ENCODE measurements at places on chromosomes 4 and X.

GRCh38 chr4:94410678-94411206 is 41.0 kb upstream of the PDLIM5 start:
- no peak for DNase-seq

DNA sequence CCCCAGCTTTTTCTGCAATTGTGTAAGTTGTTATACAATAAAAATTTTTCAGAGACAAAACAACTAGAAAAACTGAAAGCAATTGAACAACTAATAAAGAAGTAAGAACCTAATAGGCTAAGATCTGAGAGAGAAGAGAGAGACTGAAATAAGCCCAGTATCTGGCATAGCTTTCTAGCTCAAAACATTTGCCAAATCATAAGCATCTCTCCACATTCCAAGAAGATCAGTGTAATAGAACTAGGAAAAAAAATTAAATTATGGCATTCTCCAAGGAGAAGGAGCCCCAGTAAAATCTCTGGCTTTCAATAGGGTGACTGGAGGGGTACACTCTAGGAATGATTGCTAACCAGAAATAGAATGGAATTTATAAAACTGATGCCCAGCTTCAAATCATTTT is 19.0 kb upstream of the PPP3CA start:
- DNase-seq = no peak

DNA sequence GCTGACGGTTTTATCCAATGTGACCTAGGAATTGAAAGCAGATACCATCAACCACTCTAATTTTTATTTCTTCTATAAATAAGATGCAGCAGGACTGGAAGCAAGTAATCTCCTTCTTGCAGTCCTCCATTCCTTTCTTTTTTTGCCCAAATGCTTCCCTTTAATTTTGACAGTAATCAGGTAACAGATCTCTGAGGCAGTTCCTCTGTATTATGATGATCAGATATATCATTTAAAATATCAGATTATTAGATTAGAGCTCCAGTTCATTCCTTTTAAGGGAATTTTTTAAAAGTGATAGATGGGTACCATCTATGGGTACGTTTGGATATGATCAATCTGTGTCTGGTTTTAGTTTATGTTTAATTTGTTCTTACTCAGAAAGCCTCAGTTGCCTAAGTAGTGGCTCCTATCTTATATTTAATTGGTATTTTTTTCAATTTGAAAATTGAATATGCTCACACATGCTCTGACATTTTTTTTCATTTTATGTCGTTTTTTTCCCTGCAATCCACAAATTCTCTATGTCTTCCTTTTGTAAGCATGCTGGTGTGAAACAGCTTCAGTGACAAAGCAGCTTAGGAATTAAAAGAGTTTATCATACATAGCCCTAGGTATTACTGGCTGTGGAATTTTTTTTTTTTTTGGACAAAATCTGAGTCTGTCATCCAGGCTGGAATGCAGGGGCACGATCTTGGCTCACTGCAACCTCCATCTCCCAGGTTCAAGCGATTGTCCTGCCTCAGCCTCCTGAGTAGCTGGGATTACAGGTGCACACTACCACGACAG is 73.7 kb upstream of the ANK2 start:
- DNase-seq = no peak

- no peak for DNase-seq
Observed at GRCh38 chr4:157045507-157046127, 30.3 kb upstream of the GLRB start.

GRCh38 chrX:3532581-3533085 is 180.8 kb downstream of the PRKX start:
- no peak for DNase-seq

DNA sequence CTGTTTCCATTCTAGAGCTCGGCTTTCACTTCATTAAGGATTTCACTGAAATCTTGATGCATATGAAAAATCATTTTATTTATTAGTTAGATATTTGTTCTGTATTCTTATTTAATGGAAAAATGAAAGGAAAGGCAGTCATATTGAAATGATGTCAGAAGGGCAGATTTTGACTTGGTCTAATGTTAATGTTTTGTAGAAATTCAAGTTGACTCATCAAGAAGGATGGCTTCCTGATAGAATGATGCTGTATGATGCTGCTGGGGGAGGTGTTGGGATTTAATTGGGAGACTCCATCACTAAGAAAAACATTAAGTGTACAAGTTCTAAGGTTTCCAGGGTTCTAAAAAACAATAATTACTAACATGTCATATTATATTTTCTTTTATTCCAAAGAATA is 204.8 kb downstream of the PDGFC start:
- no peak for DNase-seq

DNA sequence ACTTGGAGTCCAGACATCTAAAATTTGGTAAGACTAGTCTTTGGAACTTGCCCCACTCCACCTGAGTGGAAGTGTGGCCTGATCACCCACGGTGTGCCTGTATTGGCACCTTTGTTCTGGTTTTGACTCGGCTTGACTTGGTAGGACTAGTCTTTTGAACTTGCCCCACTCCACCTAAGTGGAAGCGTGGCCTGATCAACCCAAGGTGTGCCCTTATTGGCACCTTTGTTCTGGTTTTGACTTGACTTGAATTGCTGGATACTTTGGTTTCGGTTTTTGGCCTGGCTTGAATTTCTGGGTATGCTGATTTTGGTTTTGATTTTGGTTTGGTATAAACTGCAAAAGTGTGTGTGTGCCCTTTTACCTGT is 44.7 kb upstream of the UGT2B7 start:
- DNase-seq = no peak

DNA sequence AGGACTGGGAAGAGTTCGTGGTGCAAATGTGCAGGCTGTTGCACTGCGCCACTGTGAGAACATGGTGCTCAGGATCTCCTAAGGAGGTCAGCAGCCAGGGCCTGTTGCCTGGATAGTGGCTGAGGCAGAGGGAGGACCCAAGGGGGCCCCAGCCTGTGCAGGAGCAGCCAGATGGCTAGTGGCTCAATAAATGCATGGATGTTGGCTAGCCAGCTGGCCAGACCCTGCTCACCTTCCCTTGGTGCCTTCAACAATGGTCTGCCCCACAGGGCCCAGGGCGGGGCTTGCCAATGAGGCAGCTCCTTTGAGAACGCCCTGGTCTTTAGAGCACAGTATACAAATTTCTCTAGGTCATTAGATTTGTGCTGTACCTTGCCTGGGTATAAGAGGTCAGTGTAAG is 67.4 kb downstream of the TNIP2 start:
- no peak for DNase-seq

GRCh38 chr4:141731481-141731880 is 95.1 kb downstream of the IL15 start:
- DNase-seq = no peak

DNA sequence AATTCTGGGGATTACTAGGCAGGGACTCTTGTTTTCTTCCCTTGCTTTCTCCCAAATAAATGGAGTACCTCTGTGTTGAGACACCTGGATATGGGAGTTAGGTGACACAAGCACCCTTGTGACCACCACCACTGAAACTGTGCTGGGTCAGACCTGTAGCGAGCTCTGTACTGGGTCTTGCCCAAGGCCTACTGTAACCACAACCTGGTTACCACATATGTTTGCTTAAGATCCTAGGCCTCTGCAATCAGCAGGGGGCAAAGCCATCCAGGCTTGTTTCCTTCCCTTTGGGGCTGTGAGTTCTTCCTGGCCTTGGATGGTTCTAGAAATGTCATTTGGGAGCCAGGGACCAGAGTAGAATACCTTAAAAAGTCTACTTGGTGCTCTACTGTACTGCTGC is 49.4 kb downstream of the LPAR4 start:
- no peak for DNase-seq

DNA sequence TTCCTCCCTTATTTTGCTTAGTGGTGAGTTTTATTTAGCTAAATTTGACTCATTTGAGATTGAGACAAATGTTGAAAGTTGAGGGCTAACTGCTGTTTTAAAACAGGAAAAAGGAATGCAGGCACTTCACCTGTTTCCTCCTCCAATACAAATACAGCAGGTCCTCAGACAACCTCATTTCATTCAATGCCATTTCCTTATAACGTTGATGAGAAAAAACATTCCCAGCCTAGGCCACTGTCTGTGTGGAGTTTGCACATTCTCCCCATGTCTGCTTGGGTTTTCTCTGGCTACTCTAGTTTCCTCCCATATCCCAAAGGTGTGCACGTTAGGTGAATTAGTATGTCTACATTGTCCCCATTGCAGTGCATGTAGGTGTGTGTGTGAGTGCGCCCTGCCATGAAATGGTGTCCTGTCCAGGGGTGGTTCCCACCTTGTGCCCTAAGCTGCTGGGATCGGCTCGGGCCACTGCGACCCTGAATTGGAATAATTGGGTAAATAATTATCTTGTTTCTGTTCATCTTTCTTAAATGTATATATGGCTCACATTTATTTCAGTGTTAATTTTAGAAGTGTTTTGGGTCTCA is 21.9 kb downstream of the SMAD1 start:
- no peak for DNase-seq

DNA sequence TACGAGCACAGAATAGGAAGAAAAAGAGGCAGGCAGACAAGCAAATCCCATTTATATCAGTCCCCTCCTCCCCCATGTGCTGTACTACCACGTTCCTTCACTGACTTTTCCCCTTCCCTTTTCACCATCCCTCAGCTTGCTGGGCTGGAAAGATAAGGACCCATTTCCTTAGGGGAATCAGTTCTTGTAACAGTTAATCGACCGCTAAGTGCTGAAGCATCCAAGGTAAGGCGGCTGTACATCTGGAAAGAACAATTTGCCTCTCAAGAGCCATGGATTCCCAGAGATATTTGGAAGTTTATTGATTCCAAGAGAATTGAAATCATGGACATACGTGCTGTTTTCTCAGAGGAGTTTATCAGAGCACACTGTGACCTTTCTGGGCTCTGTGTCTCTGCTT is 1688.0 kb downstream of the STIM2 start:
- no peak for DNase-seq

GRCh38 chr4:80454040-80454439 is 118.5 kb downstream of the CFAP299 start:
- DNase-seq = no peak

DNA sequence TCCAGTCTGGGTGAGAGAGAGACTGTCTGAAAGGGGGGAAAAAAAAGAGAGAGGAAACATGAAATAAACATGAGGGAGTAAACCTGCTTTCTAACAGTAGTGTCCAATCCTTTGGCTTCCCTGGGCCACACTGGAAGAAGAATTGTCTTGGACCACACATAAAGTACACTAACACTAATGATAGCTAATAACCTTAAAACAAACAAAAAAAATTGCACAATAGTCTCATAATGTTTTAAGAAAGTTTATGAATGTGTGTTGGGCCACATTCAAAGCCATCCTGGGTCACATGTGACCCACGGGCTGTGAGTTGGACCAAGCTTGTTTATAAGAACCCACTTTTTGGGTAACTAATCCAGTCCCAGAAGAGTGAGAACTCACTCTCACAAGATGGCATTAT is 30.3 kb downstream of the PDS5A start:
- DNase-seq = no peak

DNA sequence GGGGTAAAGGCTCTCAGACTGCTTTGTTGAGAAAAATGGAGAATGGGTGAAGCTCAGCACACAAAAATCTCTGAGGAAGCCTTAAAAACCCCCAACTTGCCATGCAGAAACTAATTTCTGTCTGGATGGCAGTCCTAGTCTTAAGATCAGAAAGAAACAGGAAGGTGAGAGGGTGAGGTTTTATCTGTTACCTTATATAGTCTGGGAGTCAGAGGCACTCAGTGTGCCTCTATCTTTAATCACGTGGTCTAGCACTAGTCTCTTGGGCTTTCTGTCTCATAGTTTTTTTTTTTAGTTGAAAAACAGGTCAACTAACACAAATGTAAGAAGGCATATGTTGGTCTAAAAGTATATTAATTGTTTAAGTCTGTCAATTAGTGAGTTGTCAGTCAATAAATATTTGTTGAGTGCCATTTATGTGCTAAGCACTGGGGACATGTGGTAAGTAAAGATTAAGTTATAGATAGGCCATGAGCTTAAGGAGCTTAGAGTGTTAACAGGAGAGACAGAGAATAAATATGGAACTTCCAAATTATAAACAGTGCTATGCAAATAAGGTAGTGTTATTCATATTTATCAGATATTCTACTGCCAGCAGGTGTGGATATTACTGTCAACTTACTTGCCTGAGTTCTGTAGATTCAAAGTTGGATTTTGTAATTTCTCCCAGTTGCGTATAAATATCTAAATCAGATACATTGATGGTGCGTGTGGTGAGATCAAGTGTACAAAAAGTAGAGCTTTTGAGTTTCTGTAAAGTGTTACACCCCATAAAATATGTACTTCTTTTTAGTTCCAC is 7.0 kb downstream of the CYBB start:
- no peak for DNase-seq

- DNase-seq = no peak
Observed at GRCh38 chr4:145815027-145815612, 123.5 kb downstream of the ZNF827 start.

GRCh38 chr4:41554905-41555304 is 16.9 kb downstream of the LIMCH1 start:
- no peak for DNase-seq

DNA sequence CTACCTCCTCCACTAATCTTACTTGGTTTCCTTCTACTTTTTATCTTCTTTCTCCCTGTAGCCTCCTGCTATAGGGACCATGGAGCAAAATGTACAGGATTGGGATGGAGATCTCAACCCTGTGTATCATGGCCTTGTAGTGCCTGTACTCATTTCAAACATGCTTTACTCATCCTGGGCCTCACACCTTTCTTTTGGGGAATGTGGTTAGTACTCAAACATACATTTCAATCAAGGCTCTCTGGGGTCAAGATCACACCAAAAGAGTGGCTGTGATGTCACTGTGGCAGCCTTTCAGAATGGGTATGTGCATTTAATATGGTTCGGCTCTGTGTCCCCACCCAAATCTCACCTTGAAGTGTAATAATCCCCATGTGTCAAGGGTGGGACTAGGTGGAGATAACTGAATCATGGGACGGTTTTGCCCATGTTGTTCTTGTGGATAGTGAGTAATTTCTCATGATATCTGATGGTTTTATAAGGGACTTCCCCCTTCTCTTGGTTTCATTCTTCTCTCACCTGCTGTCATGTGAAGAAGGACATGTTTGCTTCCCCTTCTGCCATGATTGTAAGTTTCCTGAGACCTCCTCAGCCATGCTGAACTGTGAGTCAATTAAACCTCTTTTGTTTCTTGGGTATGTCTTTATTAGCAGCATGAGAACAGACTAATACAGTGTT is 205.1 kb downstream of the RASL11B start:
- DNase-seq = no peak

DNA sequence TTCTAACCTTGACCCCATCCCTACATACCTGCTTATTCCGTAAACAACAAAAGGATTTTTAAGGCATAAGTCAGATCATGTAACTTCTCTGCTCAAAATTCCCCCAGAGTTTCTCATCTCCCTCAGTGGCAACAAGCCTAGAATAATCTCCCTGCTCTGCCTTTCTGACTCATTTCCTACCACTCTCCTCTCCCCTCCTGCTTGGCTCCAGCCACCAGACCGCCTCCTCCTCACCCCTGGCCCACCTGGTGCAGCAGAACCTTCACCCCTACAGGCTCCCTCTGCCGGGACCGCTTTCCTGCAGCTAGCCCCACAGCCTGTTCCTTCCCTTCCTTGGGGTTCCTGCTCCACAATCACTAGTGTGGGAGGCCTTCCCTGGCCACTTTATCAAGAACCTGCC is 32.1 kb downstream of the TSPAN5 start:
- DNase-seq = no peak

- DNase-seq = no peak
Observed at GRCh38 chr4:181911420-181911819, 331.8 kb upstream of the TENM3 start.

- no peak for DNase-seq
Observed at GRCh38 chrX:151780621-151781020, 46.1 kb downstream of the CNGA2 start.

- no peak for DNase-seq
Observed at GRCh38 chr4:7799736-7800135, 139.9 kb downstream of the AFAP1 start.

- DNase-seq = no peak
Observed at GRCh38 chrX:119654112-119654531, 38.8 kb downstream of the SEPTIN6 start.
